ENCODE measurements at places on chromosomes 3 and 15.

- DNase-seq = peak; percentile 65
These were observed 16.6 kb upstream of the EXOG start for GRCh38 chr3:38479431-38480092.

DNA sequence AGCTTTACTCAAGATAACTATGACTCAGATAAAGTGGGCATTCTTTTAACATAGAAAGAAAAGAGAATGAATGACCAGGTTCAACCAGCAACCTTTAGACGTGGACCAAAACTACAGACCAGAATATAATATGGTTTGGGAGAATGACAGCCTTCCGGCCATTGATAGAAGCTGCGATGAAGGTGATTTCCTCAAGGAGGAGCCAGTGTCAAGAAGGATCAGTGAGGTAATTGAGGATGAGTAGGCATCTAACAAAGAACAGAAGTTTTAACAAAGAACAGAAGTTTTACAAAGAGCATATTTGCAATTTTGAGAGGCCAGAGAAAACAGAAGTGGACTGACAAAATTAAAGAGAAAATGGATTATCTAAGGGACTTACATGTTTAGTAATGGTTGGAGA is 289.0 kb upstream of the AGTR1 start:
- DNase-seq = no peak

DNA sequence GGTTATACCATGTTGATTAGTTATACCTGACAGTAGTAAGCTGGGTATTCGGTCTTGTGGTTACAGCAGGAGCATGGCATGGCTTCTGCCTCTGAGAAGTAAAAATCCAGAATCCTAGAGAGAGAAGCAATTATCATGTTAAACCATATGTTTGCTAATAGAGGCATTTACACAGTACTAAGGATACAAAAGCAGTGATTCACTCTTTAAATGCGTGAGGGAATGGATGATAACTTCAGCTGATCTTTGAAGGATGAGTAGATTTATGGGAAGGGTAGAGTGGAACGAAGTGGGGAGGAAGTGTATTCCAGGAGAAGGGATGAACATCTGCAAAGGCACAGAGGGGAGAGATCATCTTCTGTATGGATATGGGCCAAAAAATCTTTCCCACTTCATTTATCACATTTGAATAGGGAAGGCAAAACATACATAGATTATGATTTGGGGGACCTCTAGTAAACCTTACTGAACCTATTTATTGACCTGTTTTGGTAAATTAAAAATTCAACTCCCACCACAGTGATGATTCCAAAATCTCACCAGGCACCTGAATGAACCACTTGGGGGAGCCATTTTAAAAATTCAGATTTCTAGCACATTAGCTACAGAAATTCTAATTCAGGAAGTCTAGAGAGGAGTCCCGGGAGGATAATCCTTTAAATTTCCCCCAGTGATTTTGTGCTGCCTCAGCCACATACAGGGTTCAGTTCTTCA is 35.1 kb downstream of the IGSF10 start:
- DNase-seq = no peak

- DNase-seq = peak; percentile 84
These were observed 45.6 kb downstream of the NMD3 start for GRCh38 chr3:161266731-161267150.

GRCh38 chr15:52013151-52013791 is 5.7 kb upstream of the MAPK6 start:
- peak; percentile 71 for DNase-seq

DNA sequence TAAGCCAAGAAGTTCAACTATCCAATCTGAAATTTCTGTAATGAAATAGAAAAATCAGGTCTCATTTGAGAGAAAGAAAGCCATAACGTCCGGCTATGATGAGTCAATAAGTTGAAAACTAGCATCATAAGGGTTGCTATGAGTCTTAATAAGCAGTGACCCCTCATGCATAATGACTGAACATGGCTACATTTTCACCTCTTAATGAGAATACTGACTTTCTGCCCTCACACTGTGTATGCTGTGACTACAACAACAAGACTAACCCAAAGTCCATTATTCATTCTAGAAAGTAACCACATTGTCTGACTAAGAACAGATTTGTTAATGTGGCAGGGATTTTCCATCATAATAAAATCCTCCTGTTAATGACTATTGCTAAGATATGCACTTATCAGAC is 884.0 kb upstream of the CADM2 start:
- peak; percentile 3 for DNase-seq

- no peak for DNase-seq
These were observed 4.4 kb downstream of the KCTD6 start for GRCh38 chr3:58496206-58496857.

- peak; percentile 34 for DNase-seq
These were observed 30.5 kb upstream of the ICE2 start for GRCh38 chr15:60509470-60509869.

DNA sequence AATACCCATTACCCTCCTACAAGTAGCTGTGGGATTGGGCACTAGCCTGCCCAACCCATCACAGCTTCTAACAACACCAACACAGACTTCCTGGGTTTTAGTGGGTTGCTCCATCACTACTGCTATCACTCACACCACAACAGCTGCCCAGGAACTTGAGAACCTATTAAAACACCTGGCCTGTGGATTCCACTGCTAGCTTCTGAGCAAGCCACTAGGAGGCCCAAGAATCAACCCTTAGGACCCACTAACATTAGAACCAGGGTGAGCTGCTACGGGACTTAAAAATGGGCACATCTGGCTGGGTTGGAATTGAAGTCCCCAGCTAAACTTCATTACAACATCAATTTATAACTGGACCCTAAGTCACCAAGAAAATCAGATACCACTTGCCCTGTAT is 113.2 kb upstream of the TP63 start:
- no peak for DNase-seq

GRCh38 chr15:43465100-43465499 is 27.9 kb downstream of the TP53BP1 start:
- peak; percentile 80 for DNase-seq

DNA sequence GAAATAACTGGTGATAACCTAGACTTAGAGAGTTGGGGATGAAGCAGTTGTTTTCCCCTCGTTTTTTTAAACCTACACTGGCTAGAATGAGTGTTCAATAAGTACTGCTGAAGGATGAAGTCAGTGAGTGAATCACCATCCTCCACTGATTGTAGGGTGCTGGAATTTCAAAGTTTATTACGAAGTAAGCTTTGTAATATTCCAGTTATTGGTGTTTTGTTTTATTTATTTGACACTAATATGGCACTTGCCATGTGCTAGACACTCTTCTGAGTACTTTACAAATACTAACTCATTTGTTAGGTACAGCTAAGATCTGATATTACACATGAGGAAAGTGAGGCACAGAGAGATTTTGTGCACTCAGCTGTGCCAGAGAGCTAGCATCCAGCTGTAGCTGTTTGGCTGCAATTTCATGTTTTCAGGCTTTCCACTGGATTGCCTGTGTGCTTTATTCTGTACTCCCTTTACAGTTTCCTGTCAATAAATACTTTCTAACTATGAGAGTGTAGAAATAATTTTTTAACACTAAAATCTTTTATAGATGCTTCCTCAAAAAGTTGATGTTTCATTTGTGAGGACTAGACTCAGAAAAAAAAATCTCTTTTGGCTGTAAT is 5.8 kb downstream of the MAP2K5 start:
- peak; percentile 40 for DNase-seq

- DNase-seq = no peak
These were observed 10.6 kb downstream of the CEMIP start for GRCh38 chr15:80789796-80790195.

DNA sequence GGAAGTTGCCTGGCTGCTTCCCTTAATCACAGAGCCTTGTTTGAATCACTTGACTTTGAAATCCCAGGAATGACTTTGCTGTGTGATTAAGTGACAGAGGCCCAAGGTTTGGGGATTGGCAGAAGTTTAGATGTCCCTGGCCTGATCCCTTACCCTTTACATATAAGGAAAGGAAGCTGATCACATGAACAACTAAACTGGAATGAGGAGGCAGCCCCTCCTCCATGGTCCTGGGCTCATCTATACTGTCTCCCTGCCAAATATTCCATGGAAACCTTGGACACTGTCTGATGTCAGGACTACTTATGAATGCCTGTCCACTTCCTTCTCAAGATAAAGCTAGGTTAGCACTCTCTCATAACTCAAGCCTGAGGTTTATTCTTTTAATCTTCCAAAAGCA is 181.3 kb upstream of the CTDSPL start:
- DNase-seq = no peak

DNA sequence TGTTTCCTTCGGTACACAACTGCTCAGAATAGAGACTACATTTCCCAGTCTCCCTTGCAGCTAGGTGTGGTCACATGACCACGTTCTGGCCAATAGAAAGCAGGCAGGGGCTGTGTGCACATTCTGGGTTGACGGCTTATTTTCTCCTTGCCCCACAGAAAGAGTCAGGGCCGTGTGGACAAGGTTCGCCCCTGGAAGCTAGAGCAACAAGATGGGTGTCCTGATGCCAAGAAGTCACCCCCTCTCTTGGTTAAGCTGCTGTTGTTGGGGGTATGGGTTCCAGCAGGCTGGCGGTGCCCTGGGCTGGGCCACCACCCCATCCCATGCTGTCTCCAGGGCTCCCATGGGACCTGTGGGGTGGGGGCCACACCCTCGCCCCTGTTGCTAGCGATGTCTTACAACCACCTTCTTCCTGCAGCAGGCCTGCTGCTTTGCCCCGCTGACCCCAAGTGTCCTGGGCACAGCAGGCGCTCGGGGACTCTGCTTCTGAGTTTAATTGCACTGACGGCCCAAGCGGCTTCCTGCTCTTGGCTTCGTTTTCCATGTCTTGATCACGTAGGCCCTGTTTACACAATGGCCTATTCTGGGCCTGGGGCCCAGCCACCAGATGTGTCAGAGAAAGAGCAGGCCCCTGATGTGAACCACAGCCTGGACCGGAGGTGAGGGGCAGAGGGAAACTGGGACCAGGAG is 24.9 kb downstream of the ABTB1 start:
- peak; percentile 56 for DNase-seq

- peak; percentile 2 for DNase-seq
These were observed 46.7 kb downstream of the CASR start for GRCh38 chr3:122230174-122230573.

- no peak for DNase-seq
These were observed 2.1 kb upstream of the ZBBX start for GRCh38 chr3:167382155-167382554.

GRCh38 chr3:114378760-114379159 is 84.9 kb downstream of the TIGIT start:
- DNase-seq = no peak

DNA sequence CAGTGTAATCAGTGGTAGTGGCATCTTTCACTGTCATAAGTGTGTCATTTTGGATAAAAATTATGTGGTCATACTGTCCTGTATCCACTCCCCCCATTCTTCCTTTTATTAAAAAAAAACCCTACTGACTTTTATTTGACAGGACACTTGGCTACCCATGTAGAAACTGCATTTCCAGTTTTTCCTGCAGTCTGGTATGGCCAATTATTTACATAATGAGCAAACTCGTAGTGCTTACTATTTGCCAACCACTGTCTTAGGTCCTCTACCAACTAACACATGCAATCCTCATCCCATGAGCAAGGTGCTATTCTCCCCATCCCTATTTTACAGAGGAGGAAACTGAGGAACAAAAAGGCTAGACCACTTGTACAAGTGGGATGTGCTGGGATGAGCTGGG is 129.1 kb downstream of the MECOM start:
- DNase-seq = peak; percentile 47

DNA sequence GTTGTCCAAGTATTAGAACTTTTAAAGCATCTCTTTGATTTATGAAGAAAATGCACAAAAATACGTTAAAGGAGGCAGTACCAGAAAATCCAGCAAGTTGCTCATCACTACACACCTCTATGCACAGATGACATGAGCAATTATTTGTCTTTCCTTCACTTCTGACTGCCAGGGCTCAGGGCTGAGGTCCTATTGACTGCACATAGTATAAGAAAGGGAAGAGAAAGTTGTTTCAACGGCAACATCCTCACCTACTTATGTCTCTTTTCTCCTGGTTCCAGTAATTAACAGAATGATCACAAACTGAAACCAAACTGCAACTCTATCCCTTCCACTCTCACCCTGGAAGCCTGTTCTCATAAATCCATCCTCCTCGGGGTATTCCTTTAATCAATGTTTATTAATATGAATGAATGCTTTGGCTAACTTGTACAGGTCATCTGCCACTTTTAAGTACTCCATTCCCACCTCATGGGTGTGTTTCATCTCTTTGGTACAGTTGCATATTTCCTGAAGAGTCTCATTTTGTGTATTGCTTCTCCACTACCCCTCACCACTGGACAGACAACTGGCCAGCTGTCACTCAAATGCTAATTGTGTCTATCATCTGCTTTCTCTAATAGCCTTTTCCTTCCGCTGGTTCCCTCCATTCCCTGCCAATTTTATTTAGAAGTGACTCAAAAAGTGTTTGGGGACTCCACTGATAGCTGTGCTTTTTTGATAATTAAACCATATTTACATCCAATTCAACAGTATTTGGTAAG is 34.5 kb downstream of the RAB27A start:
- no peak for DNase-seq

DNA sequence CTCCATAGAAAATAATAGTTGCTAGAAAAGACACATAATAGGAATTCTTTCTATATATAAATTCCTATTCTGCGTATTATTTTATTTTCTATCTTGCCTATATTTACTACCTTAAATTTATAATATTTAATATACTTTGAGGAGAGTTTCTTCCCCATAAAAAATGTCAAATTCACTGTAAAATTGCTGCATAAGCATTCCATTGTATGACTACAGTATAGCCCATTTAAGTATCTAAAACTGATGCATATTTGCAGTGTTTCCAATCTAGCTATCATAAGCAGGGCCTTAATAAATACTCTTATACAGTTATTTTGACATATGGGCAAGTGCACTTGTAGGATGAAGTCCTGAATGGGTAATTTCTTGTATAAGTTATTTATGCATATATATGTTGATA is 1088.6 kb upstream of the EPHA6 start:
- DNase-seq = no peak

DNA sequence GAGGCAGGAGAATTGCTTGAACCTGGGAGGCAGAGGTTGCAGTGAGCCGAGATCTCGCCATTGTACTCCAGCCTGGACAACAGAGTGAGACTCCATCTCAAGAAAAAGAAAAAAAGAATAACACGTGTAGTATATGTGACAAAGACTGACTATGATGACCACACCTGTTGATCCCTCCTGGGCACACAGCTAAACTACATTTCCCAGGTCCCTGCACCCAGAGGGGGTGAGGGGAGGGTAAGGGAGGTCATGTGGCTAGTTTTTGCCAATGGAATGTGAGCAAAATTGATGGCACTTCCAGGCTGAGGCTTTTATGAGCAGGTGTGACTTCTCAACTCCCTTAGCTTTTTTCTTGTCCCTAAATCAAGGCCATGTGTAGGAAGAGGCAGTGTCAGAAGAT is 58.2 kb downstream of the KLHL6 start:
- no peak for DNase-seq

- DNase-seq = peak; percentile 84
These were observed 62.1 kb downstream of the CAPN7 start for GRCh38 chr3:15268033-15268631.

GRCh38 chr3:101970212-101970611 is 120.9 kb downstream of the NFKBIZ start:
- DNase-seq = no peak
